ENCODE measurements at places on chromosomes 6 and 20. TPM values are rescaled to one million over a fixed set of nuclear protein-coding genes. Genes with fewer than 3 reads are reported as not detected.
A peak's percentile ranks its signal among the peaks of the same experiment; 100 is the strongest.

DOK5 gene
- total RNA-seq: 5.0 TPM

KCNK5 gene
- 7.5 TPM for total RNA-seq

DNA sequence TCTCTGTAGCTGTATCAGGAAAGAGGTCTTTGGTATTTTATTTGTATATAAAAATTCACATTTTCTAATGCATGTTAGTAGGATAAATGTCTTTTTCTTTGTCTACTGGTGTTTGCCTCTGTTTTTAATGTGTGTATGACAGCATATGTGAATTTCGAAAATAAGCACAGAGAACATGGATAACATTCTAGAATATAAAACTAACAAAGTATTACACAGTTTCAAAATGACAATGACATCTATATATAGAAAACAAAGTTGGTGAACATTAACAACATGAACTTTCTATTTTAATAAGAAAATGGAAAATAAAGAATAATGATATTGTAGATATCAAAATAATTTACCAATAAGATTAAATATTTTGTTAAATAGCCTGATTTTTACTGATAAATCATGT is 608.0 kb downstream of the COL12A1 start:
- H3K36me3 ChIP-seq: no peaks in the 10 kb centered on the region
- H3K27me3 ChIP-seq: no peaks in the 10 kb centered on the region
- no peak overlapping the region for H3K27ac ChIP-seq
- no peak overlapping the region for H3K4me3 ChIP-seq
- no peaks in the 10 kb centered on the region for H3K4me1 ChIP-seq
- DNase-seq: no peak

DNA sequence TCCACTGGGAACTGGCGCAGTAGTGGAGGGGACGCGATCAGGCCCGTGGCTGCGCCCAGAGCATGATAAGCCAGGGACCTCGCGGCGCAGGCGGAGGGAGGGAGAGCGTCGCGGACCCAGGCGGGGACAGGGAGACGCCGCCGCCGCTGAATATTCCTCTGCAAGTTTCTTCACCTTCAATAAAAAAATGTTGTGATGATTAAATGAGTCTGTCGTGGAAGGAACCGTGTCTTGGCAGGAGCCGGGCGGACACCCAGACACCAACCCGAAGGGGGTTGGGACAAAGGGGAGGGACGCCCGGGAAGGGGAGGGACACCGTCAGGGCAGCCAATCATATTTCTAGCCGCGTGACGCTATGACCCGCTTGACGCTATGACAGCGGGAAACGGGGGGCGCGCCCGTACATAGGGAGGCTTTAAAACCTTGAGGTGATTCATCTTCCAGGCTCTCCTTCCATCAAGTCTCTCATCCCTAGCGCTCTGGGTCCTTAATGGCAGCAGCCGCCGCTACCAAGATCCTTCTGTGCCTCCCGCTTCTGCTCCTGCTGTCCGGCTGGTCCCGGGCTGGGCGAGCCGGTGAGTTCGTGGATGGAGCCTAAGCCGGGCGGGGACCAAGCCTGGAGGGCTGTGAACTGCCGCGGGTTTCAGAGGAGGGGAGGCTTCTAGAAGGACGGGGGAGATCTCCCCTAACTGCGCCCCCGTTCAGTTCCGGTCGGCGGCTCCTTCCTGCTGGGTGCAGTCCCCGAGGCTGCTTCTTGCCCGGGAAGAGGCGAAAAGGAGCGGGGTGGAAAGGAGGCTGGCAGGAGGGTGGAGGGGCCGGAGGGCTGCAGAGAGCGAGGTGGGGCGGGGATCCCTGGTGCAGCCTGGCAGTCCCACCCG is at the start of gene ULBP2:
TSS of gene ULBP2 (plus strand) at position 432 of the 878 bp plus-strand sequence. CDS start at position 491, 59 bp downstream.
- H3K36me3 ChIP-seq: no peaks in the 10 kb centered on the region
- peaks cover 34% of the 10 kb centered on the region for H3K4me1 ChIP-seq
- H3K27me3 ChIP-seq: peaks cover 56% of the 10 kb centered on the region
- DNase-seq: peak; percentile 86

DNA sequence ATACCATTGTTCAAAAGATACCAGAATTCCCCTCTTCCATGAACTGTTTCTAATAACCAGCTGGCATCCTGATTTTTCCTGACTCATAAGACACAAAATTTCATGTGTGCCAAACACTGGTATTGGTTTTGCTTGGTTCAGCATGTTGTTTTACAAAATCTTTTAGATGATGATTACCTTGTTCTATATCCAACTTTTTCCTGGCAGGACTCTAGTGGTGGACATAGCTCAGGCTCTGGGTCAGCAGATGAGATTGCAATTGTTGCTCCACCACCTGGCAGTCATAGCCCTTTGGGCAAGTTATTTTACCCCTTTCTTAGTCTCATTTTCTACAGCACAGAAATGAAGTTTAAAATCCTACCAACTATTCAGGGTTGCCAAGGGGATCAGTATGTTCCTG is 6.2 kb downstream of the TRIM38 start:
- H3K27me3 ChIP-seq: no peaks in the 10 kb centered on the region
- DNase-seq: no peak
- H3K4me3 ChIP-seq: no peak overlapping the region
- no peaks in the 10 kb centered on the region for H3K4me1 ChIP-seq
- H3K27ac ChIP-seq: no peak overlapping the region

DNA sequence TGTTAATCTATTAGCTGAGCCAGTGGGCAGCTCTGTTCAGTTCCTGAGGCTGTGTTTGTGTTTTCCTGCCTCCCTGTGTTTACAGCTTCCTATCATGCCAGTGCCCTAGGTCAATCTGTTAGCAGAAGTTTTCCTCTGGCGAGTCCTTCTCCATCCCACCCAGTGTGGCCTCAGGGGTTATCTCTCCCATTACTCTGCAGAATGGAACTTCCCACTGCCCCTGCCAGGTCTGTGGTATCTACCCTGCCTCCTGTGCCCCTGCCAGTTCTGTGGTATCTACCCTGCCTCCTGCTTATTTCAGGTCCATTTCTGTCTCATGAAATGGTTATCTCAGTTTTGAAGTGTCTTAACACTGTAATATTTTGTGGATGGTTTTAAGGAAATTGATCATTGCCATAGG is 63.1 kb downstream of the SLX4IP start:
- no peaks in the 10 kb centered on the region for H3K27me3 ChIP-seq
- no peaks in the 10 kb centered on the region for H3K36me3 ChIP-seq
- DNase-seq: no peak
- H3K27ac ChIP-seq: no peak overlapping the region

- no peaks in the 10 kb centered on the region for H3K36me3 ChIP-seq
- no peak for DNase-seq
- H3K27ac ChIP-seq: no peak overlapping the region
- H3K4me3 ChIP-seq: no peak overlapping the region
- no peaks in the 10 kb centered on the region for H3K27me3 ChIP-seq
- H3K4me1 ChIP-seq: peaks cover 1% of the 10 kb centered on the region
Observed at GRCh38 chr6:136767570-136768309, 24.5 kb downstream of the MAP3K5 start.

- no peaks in the 10 kb centered on the region for H3K36me3 ChIP-seq
- no peak overlapping the region for H3K4me3 ChIP-seq
- H3K27me3 ChIP-seq: no peaks in the 10 kb centered on the region
- H3K4me1 ChIP-seq: no peaks in the 10 kb centered on the region
- no peak overlapping the region for H3K27ac ChIP-seq
Observed at GRCh38 chr6:91098006-91098405, 511.1 kb upstream of the MAP3K7 start.

Data from sigmoid colon (tissue), 7 donors.